ENCODE measurements at places on chromosomes 1 and 21.

GRCh38 chr1:91054780-91055481 lies 33.1 kb upstream of the ZNF644 start:
- no peak for DNase-seq

- no peak for DNase-seq
Measured at GRCh38 chr1:98386675-98387440, 274.7 kb upstream of the SNX7 start.

DNA sequence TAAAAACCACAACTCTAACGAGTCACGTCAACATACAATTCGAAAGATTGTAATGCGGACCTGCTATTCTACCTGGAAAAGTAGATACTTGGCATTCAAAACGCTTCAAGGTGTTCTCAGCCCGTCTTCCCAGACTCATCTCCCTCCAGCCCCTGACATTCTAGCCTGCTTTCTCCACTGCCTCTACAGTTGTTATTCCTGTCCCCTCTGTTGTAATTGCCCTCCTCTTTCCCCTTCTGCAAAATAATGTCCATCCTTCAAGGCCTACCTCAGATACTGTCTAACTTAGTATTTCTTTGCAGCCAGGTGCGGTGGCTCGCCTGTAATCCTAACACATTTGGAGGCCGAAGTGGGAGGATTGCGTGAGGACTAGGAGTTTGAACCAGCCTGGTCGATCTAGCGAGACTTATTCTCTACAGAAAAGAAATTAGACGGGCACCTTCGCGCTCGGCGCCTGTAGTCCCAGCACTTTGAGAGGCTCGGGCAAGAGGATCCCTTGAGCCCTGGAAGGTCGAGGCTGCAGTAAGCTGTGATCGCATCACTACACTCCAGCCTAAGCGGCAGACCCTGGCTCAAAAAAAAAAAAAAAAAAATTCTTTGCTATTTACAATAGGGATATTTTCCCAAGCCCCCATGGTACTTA lies 756 bp upstream of the RBM34 start:
- DNase-seq, result no peak

DNA sequence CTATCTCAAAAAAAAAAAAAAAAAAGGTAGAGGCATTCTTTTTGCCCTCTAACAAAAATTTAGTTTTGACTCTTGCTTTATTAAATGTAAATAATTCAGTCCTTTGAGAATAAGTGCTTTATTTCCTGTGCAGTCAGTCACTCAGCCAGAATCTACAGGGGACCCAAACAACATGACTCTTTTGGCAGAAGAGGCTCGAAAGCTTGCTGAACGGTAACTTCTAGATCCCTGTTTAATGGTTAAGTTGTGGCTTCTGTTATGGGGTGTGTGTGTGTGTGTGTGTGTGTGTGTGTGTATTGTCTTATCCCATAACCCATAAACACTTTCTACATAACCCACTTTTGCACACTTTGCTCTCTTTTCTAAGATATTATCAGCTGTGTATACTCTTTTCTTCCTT lies 54.9 kb upstream of the LAMC2 start:
- no peak for DNase-seq

- DNase-seq, result no peak
Measured at GRCh38 chr1:22121421-22121911, 21.4 kb downstream of the WNT4 start.

DNA sequence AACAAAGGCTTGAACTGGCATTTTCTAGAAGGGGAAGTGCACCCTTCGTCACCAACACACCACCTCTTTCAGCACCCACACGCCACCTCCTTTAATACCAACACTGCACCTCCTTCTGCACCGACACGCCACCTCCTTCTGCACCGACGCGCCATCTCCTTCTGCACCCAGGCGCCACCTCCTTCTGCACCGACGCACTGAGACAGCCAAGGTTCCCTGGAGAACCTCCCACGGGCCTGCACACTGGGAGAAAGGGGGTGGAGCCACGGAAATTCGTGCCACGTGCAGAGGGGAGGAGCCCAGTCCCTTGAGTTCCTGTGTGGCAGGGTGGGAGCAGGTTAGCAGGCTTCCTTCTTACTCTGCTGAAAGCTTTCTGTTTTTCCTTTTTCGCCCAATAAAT lies 327.9 kb upstream of the C1orf174 start:
- no peak for DNase-seq

GRCh38 chr1:148317288-148317985 lies 165.4 kb upstream of the NBPF11 start:
- DNase-seq, result no peak

DNA sequence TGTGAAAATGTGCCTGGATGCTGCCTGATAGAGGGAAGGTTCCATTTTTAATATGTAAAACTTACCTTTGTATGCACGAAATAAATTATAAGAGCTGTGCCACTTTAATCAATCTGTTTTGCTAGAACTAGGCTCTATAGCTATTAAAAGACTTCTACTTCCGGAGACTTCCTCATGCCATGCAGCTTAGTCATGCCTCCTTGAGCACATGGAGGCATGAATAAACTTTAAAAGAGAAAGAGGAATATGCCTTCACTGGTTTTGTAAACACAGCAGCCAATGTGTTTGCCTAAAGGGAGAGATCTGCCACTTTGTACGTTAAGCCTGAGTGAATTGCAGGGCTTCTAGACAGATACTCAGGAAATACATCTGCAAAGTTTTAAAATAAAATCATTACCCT lies 604.6 kb downstream of the LRRIQ3 start:
- no peak for DNase-seq

DNA sequence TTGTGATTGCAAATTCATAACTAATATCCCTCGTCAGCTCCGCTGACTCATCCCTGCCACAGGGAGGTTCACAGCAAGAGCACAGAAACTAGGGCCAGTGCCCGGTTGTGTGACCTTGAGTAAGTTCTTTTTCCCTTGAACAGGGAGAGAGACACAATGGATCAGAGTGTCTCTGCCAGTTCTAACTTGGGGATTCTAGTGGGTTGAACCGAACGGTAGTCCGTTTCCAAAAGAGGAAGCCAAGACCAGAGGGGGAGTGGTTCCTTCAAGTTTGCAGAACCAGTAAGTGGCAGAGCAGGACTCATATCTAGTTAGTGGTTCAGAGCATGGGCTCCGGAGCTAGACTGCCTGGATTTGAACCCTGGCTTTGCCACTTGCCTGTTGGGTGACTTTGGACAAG lies 4.9 kb upstream of the SHISA4 start:
- no peak for DNase-seq

DNA sequence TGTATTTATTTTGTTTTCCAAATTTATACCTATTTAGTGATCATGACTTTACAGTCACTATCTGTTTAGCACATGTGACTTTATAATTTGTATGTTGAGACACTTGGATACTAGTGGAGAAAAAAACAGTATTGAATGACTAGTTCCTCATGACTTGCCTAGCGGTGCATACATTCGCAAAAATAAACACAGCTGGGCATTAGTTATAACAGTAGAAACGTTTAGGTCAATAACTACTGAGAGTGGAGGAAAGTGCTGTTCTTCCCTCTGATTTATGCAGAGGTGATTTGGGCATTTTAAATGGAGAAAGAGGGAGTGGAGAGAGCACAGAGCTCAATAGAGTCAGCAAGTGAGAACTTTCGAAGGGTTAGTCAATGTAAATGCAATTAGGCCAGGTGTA lies 1679.0 kb upstream of the B3GALT2 start:
- no peak for DNase-seq

DNA sequence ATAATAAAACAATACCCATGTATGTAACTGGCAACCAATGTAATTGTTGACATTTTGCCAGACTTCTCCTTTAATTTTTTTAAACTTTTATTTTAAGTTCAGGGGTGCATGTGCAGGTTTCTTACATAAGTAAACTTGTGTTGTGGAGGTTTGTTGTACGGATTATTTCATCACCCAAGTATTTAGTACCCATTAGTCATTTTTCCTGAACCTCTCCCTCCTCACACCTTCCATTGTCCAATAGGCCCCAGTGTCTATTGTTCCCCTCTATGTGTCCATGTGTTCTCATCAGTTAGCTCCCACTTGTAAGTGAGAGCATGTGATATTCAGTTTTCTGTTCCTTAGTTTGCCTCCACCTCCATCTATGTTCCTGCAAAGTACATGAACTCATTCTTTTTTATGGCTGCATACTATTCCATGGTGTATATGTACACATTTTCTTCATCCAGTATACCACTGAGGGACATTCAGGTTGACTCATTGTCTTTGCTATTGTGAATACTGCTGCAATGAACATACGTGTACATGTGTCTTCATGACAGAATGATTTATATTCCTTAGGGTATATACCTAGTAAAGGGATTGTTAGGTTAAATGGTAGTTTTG lies 6.7 kb downstream of the DEPDC1 start:
- DNase-seq, result no peak

DNA sequence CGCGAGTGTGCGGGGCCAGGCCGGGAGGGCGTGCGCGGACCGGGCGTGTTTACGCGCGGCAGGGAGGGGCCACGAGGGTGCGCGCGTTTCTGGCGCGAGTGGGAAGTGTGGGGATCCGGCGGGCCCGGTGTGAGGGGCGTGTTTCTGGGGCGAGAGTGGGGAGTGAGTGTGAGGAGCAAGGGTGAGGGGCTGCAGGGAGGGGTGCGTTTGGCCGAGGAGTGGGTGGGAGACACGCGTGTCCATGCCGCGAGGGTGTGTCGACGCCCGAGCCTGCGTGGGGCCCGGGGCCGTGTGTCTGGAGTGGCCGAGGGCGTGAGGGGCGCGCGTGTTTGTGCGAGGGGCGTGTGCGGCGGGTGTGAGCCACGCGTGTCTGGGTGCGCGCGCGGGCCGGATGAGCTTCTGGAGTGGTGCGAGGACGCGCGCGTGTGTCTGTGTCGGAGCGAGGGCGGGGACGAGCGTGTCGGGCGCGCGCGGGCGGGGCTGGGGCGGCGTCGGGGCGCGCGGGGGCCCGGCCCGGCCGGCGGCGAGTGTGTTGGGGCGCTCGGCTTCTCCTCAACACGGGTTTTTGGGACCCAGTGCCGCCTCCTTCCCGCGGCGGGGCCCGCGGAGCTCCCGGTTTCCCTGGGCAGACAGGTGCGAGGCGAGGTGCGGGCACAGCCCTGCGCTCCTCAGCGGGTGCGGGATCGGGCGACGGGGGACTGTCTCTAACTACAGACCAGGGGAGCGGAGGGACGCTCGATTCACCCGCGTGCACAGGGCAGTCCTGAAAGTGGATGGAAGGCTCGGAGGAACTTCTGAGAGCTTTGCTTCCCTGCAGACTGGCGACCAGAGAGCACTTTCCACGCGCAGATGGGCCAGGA lies 65.8 kb upstream of the VAMP3 start:
- no peak for DNase-seq

- DNase-seq, result no peak
Measured at GRCh38 chr1:15685820-15686219, 1.7 kb downstream of the PLEKHM2 start.

DNA sequence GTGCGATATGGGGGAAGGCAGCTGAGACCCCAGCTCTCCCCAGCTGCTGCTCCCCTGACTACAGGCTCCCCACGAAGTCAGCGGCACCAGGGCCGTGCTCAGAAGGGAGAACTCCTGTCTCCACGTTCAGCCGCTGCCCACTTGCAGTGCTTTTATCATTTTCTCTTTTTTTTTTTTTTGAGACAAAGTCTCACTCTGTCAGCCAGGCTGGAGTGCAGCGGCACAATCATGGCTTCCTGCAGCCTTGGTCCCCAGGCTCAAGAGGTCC lies 933 bp upstream of the FTCD start:
- DNase-seq, result no peak

DNA sequence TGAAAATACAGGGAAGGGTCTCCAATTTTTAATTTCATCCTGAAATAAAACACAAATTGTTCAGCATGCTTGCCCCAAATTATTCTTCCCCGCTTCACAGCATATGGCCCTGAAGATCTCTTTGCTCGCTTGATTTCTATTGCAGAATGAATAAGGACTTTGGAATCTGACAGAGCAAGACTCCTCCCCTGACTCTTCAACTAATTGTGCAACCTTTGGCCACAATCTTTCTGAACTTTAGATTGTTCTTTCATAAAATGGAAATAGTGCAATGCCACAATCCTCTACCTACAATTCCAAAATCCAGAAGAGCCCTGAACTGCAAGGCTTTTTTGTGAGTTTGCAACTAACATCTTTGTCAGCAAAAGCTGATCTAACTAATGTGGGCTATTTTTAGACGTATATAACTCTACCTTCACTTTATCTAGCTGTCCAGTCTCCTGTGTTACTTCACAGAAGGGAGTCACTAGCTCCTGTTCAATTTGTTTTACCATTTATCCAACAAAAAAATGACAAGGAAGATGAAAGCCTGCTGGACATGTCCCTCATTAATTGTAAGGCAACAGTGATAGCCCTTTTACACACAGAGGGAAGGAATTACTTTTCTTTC lies 13.4 kb downstream of the RNASEL start:
- no peak for DNase-seq

- no peak for DNase-seq
Measured at GRCh38 chr1:224619209-224619608, 3.1 kb downstream of the CNIH3 start.

- no peak for DNase-seq
Measured at GRCh38 chr1:6111571-6111970, 65.9 kb downstream of the KCNAB2 start.

DNA sequence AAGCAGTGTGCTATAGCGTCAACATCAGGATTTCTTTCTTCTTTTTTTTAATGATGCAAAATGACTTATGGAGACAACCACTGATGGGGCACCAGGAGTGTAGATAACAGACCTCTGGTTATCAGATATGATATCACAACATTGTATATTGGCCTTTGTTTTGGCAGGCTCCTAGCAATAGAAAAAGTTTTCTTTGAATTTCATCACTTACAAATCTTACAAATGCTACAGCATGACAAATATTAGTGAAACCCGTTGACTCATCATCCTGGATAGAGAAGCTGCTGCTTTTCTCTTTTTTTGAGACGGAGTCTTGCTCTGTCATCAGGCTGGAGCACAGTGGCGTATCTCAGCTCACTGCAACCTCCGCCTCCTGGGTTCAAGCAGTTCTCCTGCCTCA lies 92.9 kb downstream of the LTN1 start:
- DNase-seq, result no peak

GRCh38 chr1:42822800-42823392 lies 5.7 kb upstream of the SVBP start:
- no peak for DNase-seq

GRCh38 chr1:5746611-5747425 lies 245.4 kb downstream of the NPHP4 start:
- DNase-seq, result no peak

DNA sequence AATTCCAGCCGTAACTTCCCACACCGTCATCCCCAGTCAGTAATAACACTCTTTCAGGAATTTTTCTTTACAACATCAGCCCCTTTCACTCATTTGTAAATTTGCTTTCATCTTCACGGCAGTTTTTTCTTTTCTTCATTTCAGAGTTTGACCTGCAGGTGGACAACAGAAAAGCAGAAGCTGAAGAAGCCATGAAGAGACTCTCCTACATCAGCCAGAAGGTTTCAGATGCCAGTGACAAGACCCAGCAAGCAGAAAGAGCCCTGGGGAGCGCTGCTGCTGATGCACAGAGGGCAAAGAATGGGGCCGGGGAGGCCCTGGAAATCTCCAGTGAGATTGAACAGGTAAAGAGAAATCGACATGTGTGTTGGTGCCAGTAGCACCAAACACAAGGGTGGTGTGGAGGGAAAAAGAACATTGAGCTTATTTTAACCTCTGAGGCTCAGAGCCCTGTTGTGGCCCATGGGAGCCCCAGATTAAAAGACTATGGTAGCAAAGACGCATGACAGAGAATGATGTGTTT lies 53.2 kb downstream of the LAMC2 start:
- no peak for DNase-seq

GRCh38 chr1:12597792-12598191 lies 20.2 kb downstream of the DHRS3 start:
- DNase-seq, result no peak
